ENCODE measurements at places on chromosomes 16 and 17. TPM values are rescaled to one million over a fixed set of nuclear protein-coding genes. Genes with fewer than 3 reads are reported as not detected.

- DNase-seq, result no peak
Observed at GRCh38 chr17:12637015-12637414, 28.7 kb upstream of the MYOCD start.

DNA sequence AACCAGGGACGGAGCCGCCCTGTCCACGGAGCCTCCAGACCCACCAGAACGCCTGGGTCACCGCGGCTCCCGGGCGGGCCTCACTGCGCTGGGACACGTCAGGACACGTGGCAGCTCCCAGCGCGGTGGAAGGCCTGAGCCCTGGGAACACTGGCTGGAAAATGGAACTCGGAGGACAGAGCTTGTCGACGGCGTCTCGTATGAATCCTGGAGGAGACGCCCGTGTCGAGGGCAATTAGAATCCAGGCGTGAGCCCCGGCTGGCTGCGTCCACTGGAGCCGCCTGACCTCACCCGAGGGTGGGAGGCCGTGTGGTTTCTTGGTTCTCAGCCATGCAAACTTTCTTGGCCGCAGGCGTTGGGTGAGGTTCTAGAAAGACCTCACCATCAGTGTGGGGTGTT is 173.9 kb downstream of the LAT start:
- DNase-seq, result no peak

DNA sequence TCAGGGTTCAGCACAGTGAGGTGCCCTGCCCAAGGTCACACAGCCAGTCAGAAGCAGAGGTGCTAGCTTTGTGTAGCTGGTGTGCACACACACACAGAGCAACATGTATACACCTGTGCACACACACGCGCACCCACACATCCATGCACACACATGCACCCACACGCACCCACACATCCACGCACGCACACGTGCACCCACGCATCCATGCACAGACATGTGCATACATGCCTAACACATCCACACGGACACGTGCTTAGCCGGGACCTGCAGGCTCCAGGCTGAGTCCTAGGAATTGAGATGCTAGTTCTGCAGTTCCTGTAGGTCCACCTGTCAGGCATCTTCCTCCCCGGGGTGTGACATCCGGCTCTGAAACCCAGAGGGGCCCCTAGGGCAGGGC is 13.0 kb upstream of the DPEP1 start:
- DNase-seq, result no peak

DNA sequence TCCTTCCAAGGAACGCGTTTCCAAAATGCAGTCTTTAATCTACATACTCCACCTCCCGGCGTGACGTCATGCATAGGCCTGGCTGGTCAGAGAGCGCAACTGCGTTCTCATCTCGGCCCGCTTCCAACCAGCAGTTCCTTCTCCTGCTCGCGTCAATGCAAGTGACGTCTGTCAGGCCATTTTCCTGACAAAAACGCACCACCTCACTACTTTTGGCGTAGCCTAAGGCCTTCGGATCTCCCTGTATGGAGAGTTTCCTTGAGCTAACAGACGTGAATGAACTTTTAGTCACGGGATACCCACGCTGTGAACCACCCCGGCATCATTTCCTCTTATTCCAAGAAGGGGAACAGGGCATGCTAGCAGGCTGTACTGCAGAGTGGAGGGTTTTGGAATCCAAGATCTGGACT is 25.0 kb downstream of the TEX14 start:
- DNase-seq, result no peak

GRCh38 chr17:46108550-46109110 is 84.6 kb downstream of the KANSL1 start:
- DNase-seq, result no peak

DNA sequence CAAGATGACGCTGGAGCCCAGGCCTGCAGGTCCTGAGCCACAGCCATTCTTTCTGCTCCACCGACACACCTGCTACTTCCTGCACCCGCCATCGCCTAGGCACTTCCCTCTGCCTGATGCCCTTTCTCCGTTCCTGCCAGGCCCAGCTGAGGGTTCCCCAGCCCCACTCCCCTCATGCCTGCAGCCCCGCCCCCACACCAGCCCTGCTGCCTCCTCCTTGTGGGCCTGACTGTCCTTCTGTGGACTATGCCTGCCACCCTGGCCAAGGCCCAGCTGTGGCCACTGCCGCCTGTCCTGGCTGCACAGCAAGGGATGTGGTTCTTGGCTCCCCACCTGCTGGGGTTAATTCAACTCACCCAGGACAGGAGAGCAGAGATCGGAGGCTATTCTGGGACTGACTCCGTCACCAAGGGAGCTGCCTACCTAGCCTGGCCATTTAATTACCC is 7.5 kb downstream of the NATD1 start:
- no peak for DNase-seq

DNA sequence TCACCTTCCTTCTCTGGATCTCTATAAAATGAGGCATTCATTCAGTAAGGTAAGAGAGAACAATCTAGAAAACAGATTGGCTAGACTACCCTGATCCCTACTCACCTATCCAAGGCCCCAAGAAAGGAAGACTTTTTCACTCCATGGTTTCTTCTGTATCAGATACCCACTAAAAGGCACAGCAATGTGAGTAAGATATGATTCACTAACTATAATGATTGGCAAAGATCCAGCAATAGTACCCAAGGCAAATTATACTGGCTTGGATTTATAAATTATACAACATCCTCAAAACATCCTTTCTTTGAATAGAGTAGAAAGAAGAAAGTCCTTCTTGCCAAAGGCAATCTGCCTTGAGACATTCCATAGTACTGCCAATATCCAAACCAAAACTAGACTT is 1432.0 kb upstream of the GOT2 start:
- no peak for DNase-seq

GRCh38 chr17:2262135-2262587 is 41.4 kb downstream of the SMG6 start:
- DNase-seq, result no peak

GRCh38 chr17:72640415-72641165 is 451.9 kb downstream of the SLC39A11 start:
- DNase-seq, result no peak

GRCh38 chr16:5314377-5314776 is 216.8 kb upstream of the EEF2KMT start:
- no peak for DNase-seq

GRCh38 chr16:74501484-74502478 is 80.5 kb upstream of the CLEC18B start:
- DNase-seq, result no peak

- DNase-seq, result no peak
Observed at GRCh38 chr17:75428543-75429469, 23.3 kb upstream of the GRB2 start.

GRCh38 chr17:71500761-71501555 is 619.9 kb upstream of the SOX9 start:
- DNase-seq, result no peak

- DNase-seq, result no peak
Observed at GRCh38 chr16:5906351-5906750, 808.8 kb upstream of the EEF2KMT start.

Gene UNC13D
- 63.9 TPM for total RNA-seq

Gene ULK2
- total RNA-seq, result 2.6 TPM

Gene SLC16A3
- total RNA-seq, result 46.5 TPM

Gene ZFP1
- total RNA-seq, result 14.5 TPM

Gene GEMIN4
- total RNA-seq, result 47.7 TPM

Gene SCARF1
- total RNA-seq, result 1.4 TPM

All from GM12878 (cell line).